ENCODE measurements at places on chromosomes 1 and 21.

DNA sequence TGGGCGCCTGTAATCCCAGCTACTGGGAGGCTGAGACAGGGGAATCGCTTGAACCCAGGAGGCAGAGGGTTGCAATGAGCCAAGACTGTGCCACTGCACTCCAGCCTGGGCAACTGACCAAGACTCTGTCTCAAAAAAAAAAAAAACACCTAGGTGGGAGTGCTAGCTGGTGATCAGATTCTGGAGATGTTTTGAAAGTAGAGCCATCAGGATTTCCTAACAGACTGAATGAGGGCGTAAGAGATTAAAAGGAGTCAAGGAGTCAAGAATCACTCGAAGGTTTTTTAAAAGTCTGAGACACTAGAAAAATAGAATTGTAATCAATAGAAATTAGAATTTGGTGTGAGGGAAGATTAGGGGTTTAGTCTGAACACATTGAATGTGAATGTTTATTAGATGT is 73.8 kb downstream of the HSF2BP start:
- no peak for DNase-seq

DNA sequence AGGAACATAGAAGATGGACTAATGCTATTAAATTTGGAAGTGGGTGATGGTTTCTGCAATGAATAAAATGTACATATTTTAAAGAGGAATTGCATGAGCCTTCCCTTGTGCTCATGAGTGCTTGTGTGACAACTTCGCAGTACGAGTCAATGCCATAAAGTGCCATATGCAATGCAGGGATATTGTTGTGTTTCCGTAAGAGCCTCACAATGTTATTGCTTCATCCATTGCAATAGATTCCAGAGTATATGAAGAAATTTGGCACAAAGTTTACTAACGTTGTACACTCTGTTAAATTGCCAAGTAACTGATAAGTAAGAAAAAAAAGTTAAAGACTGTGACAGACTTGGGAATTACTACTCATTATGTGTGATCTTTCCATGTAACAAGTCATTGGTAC is 22.3 kb downstream of the BTG3 start:
- DNase-seq: no peak

GRCh38 chr1:201732351-201732750 is 96.6 kb upstream of the IPO9 start:
- no peak for DNase-seq

DNA sequence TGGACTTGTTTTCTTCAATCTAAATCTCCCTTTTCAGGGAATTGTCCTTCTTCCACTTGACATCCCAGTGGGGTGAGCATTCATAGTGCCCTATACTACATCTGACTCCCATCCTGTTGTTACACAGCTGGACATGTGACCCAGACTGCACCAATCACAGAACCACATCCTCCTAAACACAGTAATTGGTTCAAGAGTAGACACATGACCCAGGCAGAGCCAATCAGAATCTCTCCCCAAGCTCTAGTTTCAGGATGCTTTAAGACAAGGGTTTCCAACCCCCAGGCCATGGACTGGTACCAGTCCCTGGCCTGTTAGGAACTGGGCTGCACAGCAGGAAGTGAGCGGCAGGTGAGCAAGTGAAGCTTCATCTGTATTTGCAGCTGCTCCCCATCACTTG is 5.6 kb upstream of the DDOST start:
- DNase-seq: no peak

- DNase-seq: no peak
These were observed 438.8 kb upstream of the OLFM3 start for GRCh38 chr1:102435483-102435882.
